Stimulated activated CD4-positive, alpha-beta T cell treated with anti-CD3 and anti-CD28 coated beads, Interleukin-12 subunit alpha, Interleukin-12 subunit beta, amount 100 ng/mL, for 4 hours (primary cell): ENCODE measurements at places on chromosomes 7 and 10.

GRCh38 chr10:3195286-3195685, 22.7 kb upstream of the PITRM1 start:
- no peak for DNase-seq

GRCh38 chr7:31437250-31437865, 76.5 kb upstream of the ITPRID1 start:
- no peak for DNase-seq

GRCh38 chr7:38615665-38616064, 15.5 kb downstream of the AMPH start:
- no peak for DNase-seq

- DNase-seq, result no peak
Observed at GRCh38 chr10:51932530-51932929, 233.1 kb upstream of the CSTF2T start.
